Endodermal cell (in vitro differentiated cells): ENCODE measurements at places on chromosomes 7 and 10. TPM values are rescaled to one million over a fixed set of nuclear protein-coding genes. Genes with fewer than 3 reads are reported as not detected.

DNA sequence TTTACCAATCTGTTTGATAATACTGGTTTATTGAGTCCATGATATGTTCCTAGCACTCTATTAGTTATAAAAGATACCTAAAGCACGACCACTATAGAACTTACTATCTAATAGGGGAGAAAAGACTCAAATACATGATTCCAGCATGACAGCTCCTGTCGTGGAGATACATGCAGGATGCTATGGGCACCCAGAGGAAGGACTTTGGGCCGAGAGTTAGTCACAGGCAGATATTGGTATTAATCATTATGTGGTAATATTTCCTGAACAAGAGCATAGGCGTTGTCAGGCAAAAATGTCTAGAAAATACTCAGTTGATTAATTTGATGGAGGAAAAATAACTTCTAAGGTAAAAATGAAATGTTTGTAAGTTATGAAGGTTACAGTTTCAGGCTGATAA, 31.8 kb downstream of the CNNM2 start:
- peaks cover 4% of the 10 kb centered on the region for H3K4me1 ChIP-seq
- H3K27ac ChIP-seq = no peak overlapping the region
- H3K4me3 ChIP-seq = no peak overlapping the region
- DNase-seq = no peak
- H3K36me3 ChIP-seq = no peaks in the 10 kb centered on the region

- no peak for DNase-seq
- no peaks in the 10 kb centered on the region for H3K36me3 ChIP-seq
- H3K27me3 ChIP-seq = no peaks in the 10 kb centered on the region
- no peaks in the 10 kb centered on the region for H3K4me1 ChIP-seq
Observed at GRCh38 chr7:29996321-29996720, 6.7 kb upstream of the SCRN1 start.

- H3K4me3 ChIP-seq = no peak overlapping the region
- DNase-seq = peak; percentile 32
- no peaks in the 10 kb centered on the region for H3K4me1 ChIP-seq
- H3K36me3 ChIP-seq = no peaks in the 10 kb centered on the region
- H3K27ac ChIP-seq = no peak overlapping the region
Observed at GRCh38 chr10:113226831-113227445, 276.9 kb downstream of the TCF7L2 start.

GRCh38 chr7:155861480-155861868, 49.2 kb upstream of the SHH start:
- no peaks in the 10 kb centered on the region for H3K36me3 ChIP-seq
- H3K4me1 ChIP-seq = peaks cover 4% of the 10 kb centered on the region
- peak; percentile 39 for DNase-seq
- no peak overlapping the region for H3K4me3 ChIP-seq
- no peaks in the 10 kb centered on the region for H3K27me3 ChIP-seq

The NEBL gene
- total RNA-seq = 39.8 to 67.0 TPM (median 44.2 TPM) in 3 replicates
